Liver (tissue), 10 donors: ENCODE measurements at places on chromosomes 3 and 15. TPM values are rescaled to one million over a fixed set of nuclear protein-coding genes. Genes with fewer than 3 reads are reported as not detected.
A peak's percentile ranks its signal among the peaks of the same experiment; 100 is the strongest.

DNA sequence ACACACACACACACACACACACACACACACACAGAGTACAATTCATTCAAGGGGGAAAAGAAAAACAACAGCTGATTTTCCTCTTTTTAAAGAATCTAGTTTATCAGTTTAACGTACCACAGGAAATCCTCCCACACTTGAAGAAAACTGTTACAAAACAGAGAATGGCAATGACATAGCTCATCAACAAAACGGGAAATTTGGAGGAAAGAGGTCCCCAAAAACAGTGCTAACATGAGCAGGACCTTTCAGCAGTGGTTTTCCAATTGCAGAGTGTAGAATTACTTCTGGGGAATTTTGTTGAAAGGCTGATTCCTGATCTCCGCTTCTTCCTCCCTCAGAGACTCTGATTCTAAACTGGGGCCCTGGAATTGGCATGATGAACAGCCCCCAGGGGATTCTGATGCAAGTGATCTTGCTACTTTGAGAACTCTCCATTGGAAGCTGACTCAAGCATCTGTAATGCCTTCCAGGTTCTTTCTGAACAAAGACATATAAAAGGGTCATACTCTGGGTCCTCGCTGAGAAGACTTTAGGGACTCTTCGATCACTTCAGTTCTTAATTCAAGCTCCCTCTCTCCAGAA, 442.6 kb upstream of the PROK2 start:
- H3K4me1 ChIP-seq: peaks cover 12% of the 10 kb centered on the region
- no peak overlapping the region for H3K4me3 ChIP-seq
- H3K27ac ChIP-seq: no peak overlapping the region
- H3K27me3 ChIP-seq: no peaks in the 10 kb centered on the region
- no peak for DNase-seq
- H3K36me3 ChIP-seq: no peaks in the 10 kb centered on the region

DNA sequence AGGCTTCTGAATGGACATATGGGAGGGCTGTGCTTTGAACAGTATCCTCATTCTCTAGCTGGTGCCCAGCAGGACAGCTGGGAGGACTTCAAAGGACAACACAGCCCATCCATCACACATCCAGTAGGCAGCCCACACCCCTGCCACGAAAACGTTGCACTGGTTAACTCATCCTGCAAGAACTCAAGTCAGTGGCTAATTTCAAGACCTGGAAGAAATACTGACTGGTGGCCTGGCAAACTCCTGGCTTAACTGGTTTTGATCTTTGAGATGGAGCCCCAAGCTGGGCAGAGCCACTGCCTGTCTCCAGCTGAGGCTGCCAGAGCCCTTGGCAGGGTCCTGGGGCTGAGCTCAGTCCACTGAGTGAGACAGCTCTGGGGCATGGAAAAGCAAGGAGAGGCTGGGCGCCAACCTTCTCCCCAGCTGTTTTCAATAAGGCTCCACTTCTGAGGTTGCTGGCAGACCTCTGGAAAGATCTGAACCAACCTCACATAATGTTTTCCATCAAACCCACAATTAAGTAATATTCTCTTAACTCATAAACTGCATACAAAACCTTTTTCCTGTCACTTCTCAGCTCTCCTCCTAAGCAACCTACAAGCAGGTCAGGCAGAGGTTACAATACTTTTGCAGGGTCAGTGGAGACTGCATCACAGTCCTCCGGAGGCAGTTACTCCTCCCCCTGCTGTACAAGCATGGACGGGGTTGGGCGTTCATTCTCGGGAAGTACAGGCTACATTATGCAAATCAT, 110.3 kb downstream of the MYLK start:
- no peak overlapping the region for H3K27ac ChIP-seq
- peaks cover 5% of the 10 kb centered on the region for H3K4me1 ChIP-seq
- H3K4me3 ChIP-seq: no peak overlapping the region
- no peak for DNase-seq

DNA sequence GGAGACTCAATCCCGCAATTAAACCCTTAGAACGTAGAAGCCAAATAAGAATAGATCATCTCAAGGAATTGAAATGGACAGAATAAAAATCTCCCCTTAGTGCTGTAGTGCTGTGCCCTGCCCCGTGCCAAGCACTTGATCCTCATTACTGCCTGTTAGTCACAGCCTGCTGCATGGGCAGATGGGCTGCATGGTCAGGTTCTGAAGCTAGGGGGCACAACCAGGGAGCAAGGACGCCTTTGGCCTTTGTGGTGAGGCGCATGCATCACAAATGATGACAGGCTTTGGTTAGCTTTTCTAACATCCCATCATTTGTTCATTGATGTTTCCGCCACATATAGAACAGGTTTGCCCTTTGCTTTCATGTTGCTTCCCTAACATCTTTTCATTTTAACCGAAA, 336.3 kb upstream of the ADAMTS9 start:
- no peaks in the 10 kb centered on the region for H3K27me3 ChIP-seq
- DNase-seq: no peak
- no peaks in the 10 kb centered on the region for H3K36me3 ChIP-seq
- H3K4me1 ChIP-seq: peaks cover 1% of the 10 kb centered on the region
- H3K27ac ChIP-seq: no peak overlapping the region
- H3K4me3 ChIP-seq: no peak overlapping the region

GRCh38 chr3:4979428-4980228, at the start of gene BHLHE40:
TSS of gene BHLHE40 (plus strand) at chr3:4979437. CDS start at chr3:4979719, 282 bp downstream.
- no peaks in the 10 kb centered on the region for H3K27me3 ChIP-seq
- H3K4me1 ChIP-seq: peaks cover 36% of the 10 kb centered on the region
- DNase-seq: no peak
- H3K4me3 ChIP-seq: peak within 1 kb of the TSS; percentile 94

DNA sequence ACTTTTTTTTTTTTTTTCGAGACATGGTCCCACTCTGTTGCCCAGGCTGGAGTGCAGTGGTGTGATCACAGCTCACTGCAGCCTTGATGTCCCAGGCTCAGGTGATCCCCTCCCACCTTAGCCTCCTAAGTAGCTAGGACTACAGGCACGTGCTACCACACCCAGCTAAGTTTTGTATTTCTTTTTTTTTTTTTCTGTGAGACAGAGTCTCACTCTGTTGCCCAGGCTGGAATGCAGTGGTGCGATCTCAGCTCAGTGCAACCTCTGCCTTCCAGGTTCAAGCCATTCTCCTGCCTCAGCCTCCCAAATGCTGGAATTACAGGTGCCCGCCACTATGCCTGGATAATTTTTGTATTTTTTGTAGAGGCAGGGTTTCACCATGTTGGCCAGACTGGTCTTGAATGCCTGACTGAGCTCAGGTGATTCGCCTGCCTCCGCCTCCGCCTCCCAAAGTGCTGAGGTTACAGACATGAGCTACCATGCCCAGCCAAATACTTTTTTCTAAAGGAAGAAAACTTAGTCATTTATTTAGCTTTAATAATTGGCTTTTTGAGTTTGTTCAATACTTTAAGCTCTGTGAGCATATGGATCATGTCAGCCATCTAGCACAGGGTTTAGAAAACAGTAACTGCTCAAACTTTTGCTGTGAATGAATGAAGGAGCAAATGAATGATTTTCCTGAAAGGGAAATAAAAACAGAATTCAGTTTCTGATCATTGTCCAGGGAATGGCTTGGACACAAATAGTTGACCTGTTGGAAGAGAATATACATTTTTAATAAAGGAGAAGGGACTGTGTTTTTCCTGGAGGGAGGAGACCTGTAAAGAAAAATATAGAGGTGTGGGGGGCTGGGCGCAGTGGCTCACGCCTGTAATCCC, 26.0 kb downstream of the UBE2E1 start:
- no peaks in the 10 kb centered on the region for H3K4me1 ChIP-seq
- H3K27ac ChIP-seq: no peak overlapping the region
- no peaks in the 10 kb centered on the region for H3K27me3 ChIP-seq
- no peaks in the 10 kb centered on the region for H3K36me3 ChIP-seq
- no peak for DNase-seq

DNA sequence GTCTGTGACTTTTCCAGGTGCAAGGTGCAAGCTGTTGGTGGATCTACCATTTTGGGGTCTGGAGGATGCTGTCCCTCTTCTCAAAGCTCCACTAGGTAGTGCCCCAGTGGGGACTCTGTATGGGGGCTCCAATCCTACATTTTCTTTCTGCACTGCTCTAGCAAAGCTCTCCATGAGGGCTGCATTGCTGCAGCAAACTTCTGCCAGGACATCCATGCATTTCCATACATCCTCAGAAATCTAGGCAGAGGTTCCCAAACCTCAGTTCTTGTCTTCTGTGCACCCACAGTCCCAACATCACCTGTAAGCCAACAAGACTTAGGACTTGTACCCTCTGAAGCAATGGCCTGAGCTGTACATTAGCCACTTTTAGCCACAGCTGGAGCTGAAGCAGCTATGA, 694.5 kb upstream of the BCHE start:
- no peak overlapping the region for H3K27ac ChIP-seq
- DNase-seq: no peak
- H3K36me3 ChIP-seq: no peaks in the 10 kb centered on the region
- H3K4me3 ChIP-seq: no peak overlapping the region
- no peaks in the 10 kb centered on the region for H3K27me3 ChIP-seq

GRCh38 chr15:45168286-45168685, 19.5 kb downstream of the SHF start:
- no peaks in the 10 kb centered on the region for H3K27me3 ChIP-seq
- H3K4me1 ChIP-seq: peaks cover 2% of the 10 kb centered on the region
- no peak for DNase-seq
- peaks cover 6% of the 10 kb centered on the region for H3K36me3 ChIP-seq
- no peak overlapping the region for H3K4me3 ChIP-seq

- H3K4me1 ChIP-seq: no peaks in the 10 kb centered on the region
- H3K36me3 ChIP-seq: no peaks in the 10 kb centered on the region
- H3K4me3 ChIP-seq: no peak overlapping the region
- H3K27me3 ChIP-seq: no peaks in the 10 kb centered on the region
These were observed 84.0 kb upstream of the PXYLP1 start for GRCh38 chr3:141147657-141148056.

DNA sequence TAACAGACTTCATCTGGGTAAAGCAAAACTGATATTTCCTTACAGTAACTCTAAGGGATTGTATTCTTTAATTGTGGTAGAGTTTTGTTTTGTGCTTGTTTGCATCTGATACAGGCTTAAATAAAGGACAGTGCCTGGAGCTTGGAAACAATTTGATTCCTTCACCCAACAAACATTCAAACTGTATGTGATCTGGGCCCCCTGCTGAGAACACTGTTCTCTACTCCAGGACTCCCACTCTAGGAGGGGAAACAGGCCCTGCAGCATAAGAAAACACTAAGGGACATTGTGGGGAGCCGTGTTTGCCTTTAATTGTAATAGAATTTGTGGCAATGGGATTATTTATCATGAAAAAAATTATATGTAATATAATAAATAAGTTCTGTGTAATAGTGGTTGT, 56.9 kb downstream of the CTDSPL start:
- no peak overlapping the region for H3K27ac ChIP-seq
- no peaks in the 10 kb centered on the region for H3K27me3 ChIP-seq
- H3K4me1 ChIP-seq: peaks cover 33% of the 10 kb centered on the region
- no peak overlapping the region for H3K4me3 ChIP-seq
- DNase-seq: no peak

- no peak for DNase-seq
- no peaks in the 10 kb centered on the region for H3K36me3 ChIP-seq
- H3K27ac ChIP-seq: no peak overlapping the region
These were observed 80.3 kb downstream of the FLNB start for GRCh38 chr3:58088501-58088900.

SLC24A5 gene
- not detected for polyA plus RNA-seq

CADPS gene
- polyA plus RNA-seq: 0.05 TPM

WDR93 gene
- 0.08 TPM for polyA plus RNA-seq

A4GNT gene
- polyA plus RNA-seq: 0.07 TPM

C2CD4B gene
- 0.74 TPM for polyA plus RNA-seq

OR5K2 gene
- not detected for polyA plus RNA-seq

DPH3 gene
- polyA plus RNA-seq: 11.1 TPM

FEZF2 gene
- polyA plus RNA-seq: not detected

SETD5 gene
- polyA plus RNA-seq: 28.0 TPM
